ENCODE measurements at places on chromosomes 5 and 9.

GRCh38 chr9:95691435-95691834 lies 174.7 kb upstream of the PTCH1 start:
- no peak for DNase-seq

DNA sequence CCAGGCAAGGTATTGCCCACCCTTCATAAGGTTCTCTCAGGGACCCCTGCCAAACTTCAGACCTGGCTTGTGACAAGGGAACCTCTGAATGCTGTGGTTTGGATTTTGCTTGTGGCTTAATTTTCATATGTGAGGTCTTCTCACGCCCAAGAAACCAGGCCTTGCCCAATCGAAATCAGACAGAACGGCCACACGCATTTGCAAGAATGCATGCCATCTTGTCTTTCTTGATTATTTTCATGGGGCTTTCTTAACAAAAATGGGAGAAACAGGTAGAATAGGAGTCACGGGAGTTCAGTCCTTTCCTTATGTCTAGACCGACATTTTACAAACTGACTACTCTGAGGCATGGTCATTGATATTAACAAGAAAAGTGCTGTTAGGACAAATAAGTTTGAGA lies 170.2 kb upstream of the PAPPA start:
- DNase-seq = no peak

- DNase-seq = no peak
These were observed 269.9 kb downstream of the DMRT2 start for GRCh38 chr9:1320051-1320557.

DNA sequence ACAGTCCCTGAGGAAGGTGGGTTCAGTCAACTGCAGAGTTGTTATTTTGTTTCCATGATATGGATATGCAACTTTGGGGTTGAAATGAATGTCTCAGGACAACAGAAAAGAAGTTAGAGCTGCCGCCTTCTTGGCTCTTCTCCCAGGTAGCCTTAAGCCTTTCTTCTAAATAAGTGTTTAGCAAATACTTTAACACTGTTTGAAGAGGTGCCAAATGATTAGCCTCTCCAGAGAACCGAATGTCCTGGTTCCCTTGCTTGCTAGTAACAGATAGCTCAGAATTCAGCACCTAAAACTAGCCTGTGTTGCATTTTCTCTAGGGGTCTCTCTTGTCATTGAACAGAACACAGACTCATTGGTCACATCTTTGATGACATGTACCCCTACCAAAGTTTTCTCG lies 127.7 kb upstream of the PIK3R1 start:
- DNase-seq = no peak

GRCh38 chr5:85646036-85646435 lies 971.7 kb upstream of the COX7C start:
- DNase-seq = no peak

GRCh38 chr5:131754363-131754762 lies 42.5 kb downstream of the FNIP1 start:
- DNase-seq = no peak

DNA sequence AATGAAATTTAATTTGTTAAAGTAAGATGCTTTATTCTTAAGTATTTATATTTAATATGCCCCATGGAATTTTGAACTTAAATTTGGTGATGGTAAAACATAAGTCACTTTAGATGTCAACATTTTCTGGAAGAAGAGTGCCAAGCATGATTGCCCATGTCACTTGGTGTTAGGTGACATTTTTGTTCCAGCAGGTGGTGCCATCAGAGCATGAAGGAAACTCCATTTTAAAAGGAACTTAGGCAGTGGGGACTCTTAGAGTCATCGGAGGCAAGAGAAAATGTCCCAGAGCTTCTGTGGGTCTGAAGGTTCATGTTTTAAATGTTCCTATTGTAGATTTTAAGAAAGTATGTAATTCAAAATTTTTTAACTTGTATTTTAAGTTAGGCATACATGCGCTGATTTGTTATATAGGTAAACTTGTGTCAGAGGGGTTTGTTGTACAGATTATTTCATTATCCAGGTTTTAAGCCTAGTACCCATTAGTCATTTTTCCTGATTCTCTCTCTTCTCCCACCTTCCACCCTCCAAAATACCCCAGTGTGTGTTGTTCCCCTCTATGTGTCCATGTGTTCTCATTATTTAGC lies 789.3 kb downstream of the SEMA5A start:
- DNase-seq = no peak

- DNase-seq = no peak
These were observed 595.4 kb downstream of the IRX1 start for GRCh38 chr5:4191041-4191440.

- DNase-seq = no peak
These were observed 56.4 kb downstream of the PFDN1 start for GRCh38 chr5:140246378-140247122.

DNA sequence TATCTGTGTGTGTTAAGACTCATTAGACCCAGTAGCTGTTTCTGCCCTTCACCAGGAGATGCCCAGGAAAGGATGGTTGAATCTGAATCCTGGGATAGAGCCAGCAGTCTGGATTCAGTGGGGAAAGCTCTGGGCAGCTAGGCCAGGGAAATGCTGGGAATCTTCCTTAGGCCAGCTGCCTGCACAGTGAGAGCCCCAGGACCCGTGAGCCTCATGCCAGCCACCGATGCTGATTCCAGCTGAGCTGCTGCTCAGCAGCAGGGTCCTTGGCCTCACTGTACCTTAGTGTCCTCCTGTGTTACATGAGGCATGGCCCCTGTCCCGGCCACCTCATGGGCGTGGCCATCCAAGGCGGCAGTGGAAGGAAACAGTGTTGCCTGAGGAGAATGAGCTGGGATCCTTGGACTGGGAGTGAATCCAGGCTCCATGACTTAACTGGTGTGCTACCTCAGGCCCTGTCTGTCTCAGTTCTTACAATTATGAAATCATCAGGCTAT lies 87.1 kb downstream of the AMBP start:
- no peak for DNase-seq

- DNase-seq = no peak
These were observed at the start of gene SMIM33 for GRCh38 chr5:139470821-139471300. SMIM33 (plus strand) TSS chr5:139471004; CDS start chr5:139471122, 118 bp downstream.

DNA sequence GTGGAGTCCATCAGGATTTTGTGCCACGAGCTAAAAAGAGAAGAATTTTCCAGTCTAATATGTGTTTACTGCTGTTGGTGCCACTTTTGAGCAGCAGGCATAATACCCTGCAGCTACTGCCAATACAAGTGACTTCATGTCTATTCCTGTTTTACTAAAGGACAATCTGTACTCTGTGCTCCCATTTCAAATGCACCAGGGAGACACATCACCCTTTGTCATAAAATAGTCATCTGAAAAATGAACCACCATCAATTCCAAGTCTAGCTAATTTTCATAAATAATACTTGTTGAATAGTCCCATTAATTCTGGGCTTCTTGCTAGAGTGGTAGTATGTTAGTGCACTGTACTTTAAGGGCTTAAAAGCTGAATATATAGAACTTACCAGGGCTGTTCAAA lies 8.9 kb upstream of the PKD2L2 start:
- DNase-seq = no peak

DNA sequence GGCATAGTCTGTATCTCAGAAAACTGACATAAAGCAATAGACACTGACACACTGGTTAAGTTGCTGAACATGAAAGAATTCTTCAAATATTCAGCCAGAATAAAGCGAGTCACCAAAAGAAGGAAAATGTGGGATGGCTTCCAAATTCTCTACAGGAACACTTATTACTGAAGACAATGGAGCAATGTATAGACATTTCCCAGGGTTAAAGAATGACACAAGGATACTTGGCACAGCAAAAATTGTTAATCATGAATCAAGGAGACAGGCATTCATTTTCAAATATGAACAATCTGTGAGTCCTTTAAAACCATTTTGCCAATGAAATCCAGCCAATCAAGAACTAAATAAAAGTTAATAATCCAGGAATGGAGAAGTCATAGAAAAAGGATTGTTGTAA lies 92.5 kb downstream of the MTX3 start:
- DNase-seq = no peak

DNA sequence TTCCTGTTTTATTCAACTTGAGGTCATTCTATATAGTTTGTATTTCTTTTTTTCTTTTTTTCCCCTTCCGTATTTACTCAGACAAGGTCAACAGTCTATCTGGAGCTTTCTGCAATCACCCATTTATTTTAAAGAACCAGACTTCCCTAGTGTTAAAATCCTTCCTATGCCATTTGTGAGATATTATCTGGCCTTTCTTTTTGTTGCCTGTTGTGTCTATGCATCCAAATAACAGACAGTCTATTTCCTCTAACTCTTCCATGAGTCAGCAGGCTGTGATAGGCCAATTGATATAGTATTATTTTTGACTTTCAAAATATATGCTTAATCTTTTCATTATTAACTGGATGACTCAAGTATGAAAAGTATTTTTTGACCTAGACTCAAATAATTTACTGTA lies 291.2 kb upstream of the PTPRD start:
- DNase-seq = no peak

GRCh38 chr9:123390337-123391135 lies 34.5 kb downstream of the CRB2 start:
- no peak for DNase-seq

- DNase-seq = no peak
These were observed 1127.5 kb downstream of the TAF11L14 start for GRCh38 chr5:18761801-18762200.

- DNase-seq = no peak
These were observed 78.5 kb downstream of the ERP44 start for GRCh38 chr9:100020121-100020795.

DNA sequence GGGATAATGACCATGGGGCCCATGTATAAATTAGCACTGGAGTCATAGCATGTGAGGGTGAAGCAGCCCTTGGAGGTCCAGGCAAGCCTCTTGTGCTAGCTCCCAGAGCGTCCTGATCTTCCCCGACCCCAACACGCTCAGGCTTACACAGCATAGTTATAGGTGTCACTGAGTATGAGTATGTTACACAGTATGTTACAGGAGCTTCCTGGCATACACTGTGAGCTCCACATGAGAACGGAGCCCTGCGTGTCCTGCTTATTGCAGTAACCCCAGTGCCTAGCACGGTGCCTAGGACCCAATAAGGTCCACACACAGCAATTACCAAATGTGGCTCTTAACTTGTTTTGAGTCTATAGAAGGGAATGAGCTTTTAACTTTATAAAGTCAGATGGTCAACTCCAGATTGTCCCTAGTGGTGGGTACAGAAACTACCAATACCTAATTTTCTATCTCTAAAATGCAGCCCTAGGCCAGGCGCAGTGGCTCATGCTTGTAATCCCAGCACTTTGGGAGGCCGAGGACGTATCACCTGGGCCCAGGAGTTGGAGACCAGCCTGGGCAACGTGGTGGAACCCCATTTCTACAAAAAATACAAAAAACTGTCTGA lies 64.1 kb downstream of the PLAC8L1 start:
- DNase-seq = no peak

- DNase-seq = no peak
These were observed 14.7 kb upstream of the IRX4 start for GRCh38 chr5:1897386-1897785.

DNA sequence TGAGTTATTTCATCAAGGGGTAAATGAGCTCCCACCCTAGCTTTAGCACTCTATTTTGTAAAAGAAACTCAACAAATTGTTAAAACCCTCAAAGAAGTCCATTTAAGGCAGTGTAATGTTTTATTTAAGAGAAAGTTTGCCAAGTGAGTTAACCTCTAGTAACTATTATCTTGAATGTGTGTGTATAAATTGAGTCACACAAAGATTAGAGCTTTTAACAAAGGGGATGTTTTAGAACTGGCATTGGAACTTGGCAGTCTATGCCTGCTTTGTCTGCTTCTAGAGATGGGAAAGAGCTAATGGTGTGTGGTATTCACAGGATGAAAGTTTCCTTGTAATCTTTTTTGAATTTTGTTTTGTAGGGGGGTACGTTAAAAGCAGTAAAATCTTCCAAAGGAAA lies 33.2 kb downstream of the KDM3B start:
- DNase-seq = no peak

DNA sequence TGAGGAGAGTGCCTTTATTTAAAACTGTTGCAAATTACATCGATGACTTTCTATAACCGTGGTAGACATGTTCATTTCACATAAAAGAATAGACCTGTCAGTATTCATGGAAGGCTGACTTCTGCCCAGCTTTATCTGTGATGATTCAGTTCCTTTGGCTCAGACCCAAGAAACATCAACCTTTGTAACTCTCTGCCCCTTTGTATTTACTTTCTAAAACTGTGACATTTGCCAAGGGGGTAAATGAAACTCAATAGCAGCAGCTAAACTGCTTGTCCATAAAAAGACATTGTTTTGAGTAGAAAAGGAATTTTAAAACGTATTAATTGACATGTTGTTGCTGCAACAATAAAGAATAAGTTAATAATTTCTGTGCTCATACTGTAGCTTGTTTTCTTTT lies 137.8 kb upstream of the ANKH start:
- DNase-seq = no peak

- DNase-seq = no peak
These were observed 39.1 kb upstream of the SARDH start for GRCh38 chr9:133777068-133777791.

DNA sequence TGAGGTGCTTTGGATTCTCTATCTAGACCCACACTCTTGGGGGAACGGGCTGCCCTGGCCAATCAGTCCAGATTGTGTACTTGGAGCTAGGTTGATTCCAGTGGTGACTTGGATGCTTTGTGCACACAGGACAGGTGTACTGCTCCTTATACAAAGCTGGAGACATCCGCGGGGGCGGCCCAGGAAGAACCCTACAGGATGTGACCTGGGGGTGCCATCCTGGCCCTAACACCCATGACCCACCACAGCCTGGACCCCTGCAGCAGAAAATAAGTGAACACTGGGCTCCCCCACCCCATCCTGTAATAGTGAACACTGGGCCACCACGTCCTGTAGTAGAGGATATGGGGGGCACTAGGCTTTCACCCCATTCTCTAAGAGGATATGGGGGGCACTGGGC lies 12.1 kb upstream of the PLEKHG4B start:
- DNase-seq = no peak

DNA sequence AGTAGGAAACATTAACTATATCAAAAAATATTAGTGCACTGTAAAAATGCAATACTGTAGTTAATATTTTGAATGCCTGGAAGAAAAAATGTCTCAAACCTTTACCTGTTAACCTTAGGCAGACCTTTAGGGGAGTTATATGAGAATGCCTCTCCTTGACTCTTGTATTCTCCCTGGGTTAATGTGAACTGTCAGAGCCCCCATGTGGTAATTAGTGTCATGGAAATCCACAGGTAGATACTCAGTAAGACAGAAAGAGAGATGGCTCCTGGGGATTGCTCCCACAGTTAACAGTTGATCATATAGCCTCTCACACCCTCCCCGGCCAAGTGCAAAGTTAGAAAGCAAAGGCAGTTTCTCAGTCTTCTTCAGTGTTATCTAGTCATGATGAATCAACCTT lies 742.8 kb downstream of the NR2F1-AS1 start:
- no peak for DNase-seq

All from activated CD8-positive, alpha-beta memory T cell treated with anti-CD3 and anti-CD28 coated beads, Interleukin-2, amount 10 ng/mL, durations not matched to agents 7 days and 5 days (primary cell).